Gastrocnemius medialis (tissue), 4 donors: ENCODE measurements at places on chromosomes 12 and 14.

- no peak for DNase-seq
Measured at GRCh38 chr12:82781309-82781997, 94.7 kb downstream of the TMTC2 start.

- no peak for DNase-seq
Measured at GRCh38 chr14:94867946-94868771, 98.2 kb upstream of the GSC start.

DNA sequence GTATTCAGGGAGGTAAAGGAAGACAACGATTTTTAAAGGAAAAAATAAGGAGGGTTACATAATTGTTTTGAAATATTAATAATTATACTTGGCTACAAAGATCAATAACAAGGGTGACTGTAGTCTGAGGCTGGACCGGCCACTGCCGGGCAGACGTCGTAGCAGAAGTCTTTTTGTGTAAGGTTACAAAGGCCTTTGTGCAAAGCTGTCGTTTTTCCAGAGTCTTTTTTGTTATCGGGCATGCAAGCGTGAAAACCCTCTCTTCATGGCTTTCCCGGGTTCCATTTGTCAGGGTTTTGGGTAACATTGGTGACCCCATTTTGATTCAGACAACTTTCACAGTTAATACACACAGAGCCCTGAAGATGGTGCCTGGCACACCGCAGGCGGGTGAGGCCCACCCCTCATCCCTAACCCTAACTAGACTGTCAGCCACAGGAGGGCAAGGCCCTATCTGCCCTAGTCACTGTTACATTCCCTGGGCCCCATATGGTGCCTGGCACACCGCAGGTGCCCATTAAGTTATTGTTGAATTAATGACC lies 31.3 kb downstream of the RILPL1 start:
- no peak for DNase-seq

DNA sequence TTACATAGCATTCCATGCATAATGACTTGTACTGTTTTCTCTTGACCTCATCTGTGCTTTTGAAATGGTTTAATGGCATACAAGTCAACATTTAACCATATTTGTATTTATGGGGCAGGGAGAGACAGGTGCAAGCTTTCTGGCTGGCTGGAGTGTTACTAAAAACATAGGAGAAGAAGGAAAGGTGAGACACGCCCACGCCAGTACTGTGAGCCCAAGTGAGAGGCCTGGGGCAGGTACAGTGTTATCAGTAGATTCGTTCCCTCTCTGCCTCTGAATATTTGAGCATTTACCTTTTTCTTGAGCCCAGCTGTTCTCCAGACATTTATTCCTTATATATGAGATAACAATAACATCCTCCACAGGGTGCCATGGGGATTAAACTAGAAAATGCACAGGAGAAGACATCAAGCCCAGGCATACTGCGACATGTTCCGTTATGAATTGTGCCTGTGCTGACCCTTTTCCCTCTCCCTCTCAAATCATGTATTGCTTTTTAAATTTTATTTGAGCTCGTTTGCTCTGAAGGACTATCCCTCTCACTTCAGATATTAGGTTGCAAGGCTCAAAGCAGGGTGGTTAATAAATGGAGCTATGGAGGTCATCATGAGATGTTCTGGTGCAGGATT lies 34.6 kb upstream of the TUBA1C start:
- no peak for DNase-seq

- DNase-seq, result no peak
Measured at GRCh38 chr12:109710205-109710746, 3.3 kb upstream of the FAM222A start.

- DNase-seq, result no peak
Measured at GRCh38 chr12:53603804-53604203, 22.4 kb downstream of the ATF7 start.

DNA sequence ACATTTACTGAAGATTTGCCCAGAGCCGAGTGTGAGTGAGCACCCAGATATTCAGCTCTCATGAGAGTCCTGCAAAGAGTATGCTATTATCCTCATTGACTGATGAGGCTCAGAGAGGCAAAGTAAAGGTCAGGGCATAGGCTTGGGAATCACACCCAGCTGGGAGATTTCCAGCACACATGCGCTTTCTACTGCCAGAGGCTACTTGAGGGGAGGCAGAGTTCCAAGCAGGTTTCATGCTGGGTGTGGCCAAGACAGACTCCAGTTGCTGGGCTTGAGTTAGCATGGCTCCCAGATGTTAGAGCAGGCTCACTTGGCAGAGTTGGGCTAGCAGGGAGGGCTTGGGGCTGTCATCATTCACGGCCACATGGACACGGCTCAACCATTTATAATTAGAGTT lies 14.4 kb upstream of the FAM181A start:
- DNase-seq, result no peak

DNA sequence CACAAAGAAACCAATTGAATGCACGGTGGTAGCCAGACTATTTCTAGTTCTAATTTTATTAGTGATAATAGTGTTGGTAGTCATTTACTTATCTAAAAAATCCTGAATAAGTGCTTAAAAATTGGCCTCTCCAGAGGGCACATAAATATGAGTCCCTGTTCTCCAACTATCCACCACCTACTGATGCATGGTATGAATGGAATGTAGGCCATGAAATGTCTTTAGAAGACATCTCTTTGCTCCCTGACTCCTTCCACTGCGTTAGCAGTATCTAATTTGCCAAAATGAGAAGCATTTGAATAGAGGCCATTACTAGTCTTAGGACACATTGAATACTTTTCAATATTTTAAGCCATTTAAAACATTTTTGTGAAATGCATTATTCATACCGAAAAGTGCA lies 261.7 kb downstream of the LRFN5 start:
- DNase-seq, result no peak

- DNase-seq, result no peak
Measured at GRCh38 chr14:103518422-103519042, 4.1 kb downstream of the CKB start.

DNA sequence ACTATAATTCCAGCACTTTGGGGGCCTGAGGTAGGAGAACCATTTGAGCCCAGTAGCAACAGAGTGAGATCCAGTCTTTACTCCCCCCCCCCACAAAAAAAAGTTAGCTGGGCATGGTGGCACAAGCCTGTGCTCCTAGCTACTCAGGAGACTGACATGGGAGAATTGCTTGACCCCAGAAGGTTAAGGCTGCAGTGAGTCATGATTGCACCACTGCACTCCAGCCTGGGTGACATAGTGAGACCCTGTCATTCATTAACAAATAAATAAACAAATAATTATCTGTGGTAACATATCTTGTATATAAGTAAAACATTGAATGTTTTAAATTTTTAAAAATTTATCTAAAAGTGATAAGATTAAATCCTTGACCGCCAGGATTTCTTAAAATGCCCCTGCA lies 4.8 kb downstream of the ENTPD5 start:
- no peak for DNase-seq

- DNase-seq, result no peak
Measured at GRCh38 chr14:59687663-59688062, 111.1 kb upstream of the CCDC175 start.

DNA sequence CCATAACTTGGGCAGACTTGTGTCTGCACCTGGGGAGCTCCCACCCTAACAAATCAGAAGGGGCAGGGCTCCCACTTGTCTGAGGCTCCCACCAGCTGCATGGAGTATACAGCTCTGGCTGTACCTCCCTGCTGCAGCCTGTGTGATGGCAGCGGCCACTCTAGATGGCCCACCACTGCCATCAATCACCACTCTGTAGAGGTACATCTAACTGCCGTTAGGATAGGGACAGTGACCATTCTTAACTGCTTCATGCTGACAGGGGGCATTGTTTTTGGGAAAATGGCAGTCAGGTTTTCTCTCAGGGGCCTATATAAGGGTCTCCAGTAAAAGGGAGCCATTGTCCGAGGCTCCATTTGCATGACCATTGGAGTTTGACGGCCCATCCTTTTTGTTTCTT lies 42.2 kb downstream of the HSD17B6 start:
- DNase-seq, result no peak

GRCh38 chr12:132078190-132078589 lies 65.9 kb downstream of the DDX51 start:
- no peak for DNase-seq

DNA sequence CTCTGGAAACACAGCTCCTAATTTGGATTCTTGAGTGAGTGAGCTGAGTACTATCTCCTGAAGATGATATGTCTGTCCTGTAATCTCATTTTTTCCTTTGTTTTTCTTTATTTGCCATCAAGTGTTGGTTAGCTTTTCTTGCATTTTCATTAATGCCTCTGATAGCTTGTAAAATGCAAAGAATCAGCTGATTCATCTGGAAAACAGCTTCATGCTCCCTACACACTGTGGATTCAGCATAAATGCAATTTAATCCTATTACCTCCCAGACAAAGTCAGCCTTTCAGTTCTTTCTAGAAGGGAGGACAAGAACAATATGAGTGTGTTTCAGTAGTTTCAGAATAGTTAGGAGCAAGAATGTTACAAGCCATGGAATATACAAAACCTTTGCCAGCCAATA lies 79.4 kb downstream of the DACT1 start:
- DNase-seq, result no peak

DNA sequence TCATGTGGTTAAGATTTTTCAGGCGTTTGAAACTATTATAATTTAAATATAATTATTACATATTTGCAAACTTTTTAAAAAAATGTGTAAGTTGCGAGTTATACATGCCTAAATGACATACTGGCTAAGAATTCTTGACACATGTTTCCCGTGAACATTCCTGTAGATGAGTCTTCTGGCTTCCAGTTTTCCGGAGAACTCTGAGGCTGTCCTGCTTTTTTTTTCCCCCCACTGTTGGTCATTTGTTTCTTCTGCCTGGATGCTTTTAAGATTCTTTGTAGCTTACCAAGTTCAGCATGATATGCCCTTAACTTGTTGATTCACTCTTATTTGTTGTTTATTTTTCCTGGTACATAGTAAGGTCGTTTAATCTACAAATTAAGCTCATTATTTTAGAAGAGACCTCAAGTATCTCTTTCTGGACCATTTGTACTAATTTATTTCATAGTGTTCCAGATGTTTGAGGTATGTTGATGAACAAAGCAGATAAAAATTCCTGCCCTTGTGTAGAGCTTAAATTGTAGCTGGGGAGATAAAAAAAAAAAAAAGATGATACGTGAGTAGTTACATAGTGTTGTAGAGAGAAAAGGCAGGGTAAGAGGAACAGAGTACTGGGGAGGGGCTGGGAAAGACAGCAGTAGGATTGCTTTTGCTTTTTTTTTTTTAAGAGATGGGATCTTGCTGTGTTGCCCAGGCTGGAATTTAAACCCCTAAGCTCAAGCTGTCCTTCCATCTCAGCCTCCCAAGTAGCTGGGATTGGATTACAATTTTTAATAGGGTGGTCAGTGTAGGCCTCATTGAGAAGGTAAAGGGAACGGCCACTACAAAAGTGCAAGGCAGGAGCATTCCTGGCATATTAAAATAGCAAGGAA lies 32.8 kb downstream of the ARHGAP5 start:
- DNase-seq, result no peak

DNA sequence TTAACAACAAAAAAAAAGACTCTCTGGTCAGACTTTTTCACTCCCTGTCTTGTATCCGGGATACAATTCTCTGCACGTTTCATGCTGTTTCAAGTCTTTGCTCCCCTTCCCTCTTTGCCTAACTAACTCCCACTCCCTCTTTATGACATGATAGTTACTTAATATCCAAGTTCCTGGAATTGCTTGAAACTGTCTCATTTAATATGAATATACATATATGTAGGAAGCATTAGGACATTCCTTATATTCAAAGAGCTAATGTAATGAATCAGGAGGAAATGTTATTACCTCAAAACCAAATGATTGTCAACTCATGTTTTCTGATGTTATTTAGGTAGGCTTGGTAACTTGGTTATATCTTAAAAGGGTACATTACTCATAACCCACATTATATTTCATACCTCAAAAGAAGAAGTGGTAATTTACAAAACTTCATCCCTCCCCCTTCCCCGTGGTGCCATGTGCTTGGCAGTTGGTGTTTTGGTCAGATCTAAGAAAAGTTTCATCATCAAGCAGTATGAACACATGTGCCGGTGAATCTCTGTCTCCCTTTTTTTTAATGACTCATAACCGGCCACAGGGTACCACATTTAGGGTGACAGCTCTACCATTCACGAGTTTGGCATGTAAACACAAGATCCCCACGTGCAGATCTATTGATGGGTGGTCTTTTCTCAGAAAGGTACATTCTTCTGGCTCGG lies 56.5 kb downstream of the HCAR2 start:
- no peak for DNase-seq

- no peak for DNase-seq
Measured at GRCh38 chr12:124437617-124438436, 129.6 kb downstream of the NCOR2 start.

DNA sequence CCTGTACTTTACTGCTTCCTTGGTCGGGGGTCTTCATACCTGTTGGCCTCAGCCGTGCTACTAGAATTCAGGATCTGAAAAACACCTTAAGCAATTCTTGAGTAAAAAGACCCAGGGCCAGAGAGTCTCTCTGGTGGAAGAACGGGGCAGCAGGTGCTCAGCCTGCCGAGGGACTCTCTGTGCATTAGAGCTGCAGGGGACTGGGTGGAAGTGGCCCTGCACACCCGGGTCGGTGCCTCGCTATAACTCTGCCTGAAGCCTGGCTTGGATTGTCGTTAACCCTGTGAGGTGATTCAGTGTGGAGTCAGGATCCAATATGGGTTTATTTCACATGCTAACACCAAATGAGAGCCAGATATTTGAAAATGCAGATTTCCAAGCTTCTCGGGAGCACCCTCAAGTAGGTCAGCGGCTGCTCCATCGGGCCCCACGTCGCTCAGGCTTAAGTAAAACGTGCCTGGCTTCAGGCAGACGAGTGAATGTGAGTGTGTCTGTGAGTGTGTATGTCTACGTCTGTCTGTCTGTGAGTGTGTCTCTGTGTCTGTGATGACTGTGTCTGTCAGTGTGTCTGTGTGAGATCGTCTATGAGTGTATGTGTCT lies 35.1 kb upstream of the C14orf180 start:
- DNase-seq, result no peak

DNA sequence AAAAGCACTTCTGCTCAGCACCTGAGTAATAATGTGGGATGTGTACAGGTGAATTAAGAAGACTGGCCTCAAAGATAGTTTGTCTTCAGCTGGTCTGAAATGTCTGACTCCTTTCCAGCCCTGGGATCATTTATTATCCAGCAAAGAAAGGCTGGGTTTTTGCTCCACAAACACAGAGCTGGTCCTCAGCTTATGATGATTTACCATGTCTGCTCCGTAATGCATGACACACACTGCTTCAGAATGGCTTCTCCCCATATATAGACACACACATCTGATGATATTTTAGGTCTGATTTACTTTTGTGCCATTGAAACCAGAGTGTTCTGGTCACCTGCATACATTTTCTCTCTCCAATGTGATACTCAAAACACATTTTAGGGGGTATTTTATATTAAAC lies 225.0 kb downstream of the SLC25A21 start:
- no peak for DNase-seq

DNA sequence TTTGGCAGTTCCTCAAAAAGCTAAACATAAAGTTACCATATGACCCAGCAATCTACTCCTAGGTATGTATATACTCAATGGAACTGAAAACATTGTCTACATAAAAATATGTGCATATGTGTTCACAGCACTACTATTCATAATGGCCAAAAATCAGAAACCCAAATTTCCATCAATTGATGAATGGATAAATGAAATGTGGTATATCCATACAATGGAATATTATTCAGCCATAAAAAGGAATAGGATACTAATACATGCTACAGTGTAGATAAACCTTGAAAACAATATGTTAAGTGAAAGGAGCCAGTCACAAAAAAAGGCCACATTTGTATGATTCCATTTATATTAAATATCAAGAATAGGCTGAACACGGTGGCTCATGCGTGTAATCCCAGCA lies 3.4 kb downstream of the ACYP1 start:
- no peak for DNase-seq

- no peak for DNase-seq
Measured at GRCh38 chr12:91617818-91618217, 435.2 kb upstream of the DCN start.

GRCh38 chr12:27347779-27348178 lies 15.1 kb downstream of the BMAL2 start:
- no peak for DNase-seq
